ENCODE measurements at places on chromosomes 12 and 14.

DNA sequence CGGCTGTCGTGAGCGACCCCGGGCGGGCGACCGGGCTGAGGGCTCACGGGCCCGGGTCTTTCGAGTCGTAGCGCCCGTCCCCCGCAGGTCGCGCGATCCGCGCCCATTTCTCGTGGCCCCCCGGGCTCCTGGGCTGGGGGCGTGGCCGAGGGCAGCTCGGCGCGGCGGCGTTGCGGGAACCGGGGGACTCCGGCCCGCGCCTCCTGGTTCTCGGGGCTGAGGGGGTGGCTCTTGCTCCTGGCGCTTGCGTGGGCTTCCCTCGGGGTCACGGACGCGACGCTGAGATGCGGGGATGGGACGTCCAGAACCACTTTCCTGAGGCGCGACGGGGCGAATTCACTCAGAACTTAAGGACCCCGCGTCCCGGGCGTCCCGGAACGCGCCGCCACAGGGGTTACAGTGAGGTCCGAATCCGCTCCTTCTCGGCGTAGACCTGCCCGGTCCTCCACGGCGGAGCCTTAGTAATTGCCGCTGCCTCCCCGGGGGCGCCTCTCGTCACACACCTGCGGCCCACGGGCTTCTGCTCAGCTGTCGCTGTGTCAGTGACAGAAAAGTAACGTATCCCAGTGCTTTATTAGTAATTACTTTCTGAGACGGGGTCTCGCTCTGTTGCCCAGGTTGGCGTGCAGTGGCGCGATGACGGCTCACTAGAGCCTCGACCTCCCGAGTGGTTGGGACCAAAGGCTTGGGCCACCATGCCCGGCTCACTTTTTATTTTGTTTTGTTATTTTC is 606 bp downstream of the EP400 start:
- DNase-seq = no peak

GRCh38 chr12:67220065-67220464 is 49.1 kb upstream of the CAND1 start:
- no peak for DNase-seq

- no peak for DNase-seq
These were observed 35.0 kb downstream of the ERH start for GRCh38 chr14:69363055-69363454.

DNA sequence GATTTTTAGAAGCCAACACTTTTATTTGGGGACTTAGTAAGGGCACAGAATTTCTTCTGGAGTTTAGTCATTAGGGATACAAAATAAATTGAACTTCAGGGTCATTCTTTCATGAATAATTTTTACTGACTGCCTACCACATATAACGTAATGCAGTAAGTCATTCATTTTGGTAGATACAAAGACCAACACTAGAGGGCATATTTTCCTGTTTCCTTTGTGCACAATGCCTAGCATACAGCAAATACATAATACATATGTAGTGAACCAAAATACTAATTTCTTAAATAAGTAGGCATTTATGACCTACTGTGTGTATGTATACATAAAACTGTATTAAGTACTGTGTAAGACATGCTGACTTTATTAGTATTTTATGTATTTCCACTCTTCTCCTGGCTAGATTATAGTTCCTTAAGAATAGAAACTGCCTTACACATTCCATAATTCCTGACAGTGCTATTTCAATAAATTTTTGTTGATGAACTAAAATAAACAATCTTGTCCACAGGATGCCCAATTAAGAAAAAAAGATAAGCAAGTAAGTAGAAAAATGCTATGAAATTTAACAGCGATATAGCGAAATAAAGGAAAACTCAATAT is 47.9 kb downstream of the PPP1R12A start:
- peak; percentile 49 for DNase-seq

- DNase-seq = no peak
These were observed 7.3 kb downstream of the GIT2 start for GRCh38 chr12:109988903-109989302.

DNA sequence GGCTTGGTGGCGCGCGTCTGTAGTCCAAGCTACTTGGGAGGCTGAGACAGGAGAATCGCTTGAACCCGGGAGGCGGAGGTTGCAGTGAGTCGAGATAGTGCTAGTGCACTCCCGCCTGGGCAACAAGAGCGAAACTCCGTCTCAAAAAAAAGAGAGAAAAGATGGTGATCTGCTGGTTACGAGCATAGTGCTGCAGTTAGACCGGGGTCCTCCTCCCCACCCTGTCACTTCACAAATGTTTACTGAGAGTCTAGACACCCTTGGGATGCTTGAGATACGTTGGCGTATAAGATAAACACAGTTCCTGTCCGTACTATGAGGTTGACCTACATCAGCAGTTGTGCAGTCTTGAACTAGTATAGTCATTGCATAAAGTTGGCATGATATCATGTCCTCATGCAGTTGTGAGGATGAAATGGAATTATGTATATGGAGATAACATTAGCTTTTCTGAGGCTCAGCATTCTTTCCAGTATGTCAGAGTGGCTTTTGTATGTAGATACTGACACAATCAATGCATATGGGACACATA is 787 bp downstream of the ACAD10 start:
- DNase-seq = no peak

- DNase-seq = no peak
These were observed 100.0 kb upstream of the HECTD1 start for GRCh38 chr14:31307618-31308017.

DNA sequence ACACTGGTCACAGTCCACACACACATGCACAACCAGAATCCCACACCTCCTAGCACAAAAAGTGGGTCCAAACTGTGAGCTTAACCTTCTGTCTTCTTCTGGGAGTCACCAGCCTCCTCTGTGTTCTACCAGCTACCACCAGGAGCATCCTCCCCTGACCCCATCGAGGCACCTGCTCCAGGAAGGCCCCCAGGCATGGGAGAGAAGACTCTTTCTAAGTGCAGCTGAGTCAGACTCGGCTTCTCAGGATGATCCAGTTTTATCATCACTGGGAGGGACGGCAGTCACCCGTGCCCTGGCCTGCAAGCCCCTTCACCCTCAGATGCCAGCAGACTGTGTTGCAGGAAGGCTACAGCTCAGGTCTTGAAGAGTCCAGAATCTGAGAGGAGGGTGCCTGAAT is 7.9 kb upstream of the ENDOU start:
- no peak for DNase-seq

GRCh38 chr14:31967669-31967975 is 109.5 kb upstream of the ARHGAP5 start:
- DNase-seq = no peak

DNA sequence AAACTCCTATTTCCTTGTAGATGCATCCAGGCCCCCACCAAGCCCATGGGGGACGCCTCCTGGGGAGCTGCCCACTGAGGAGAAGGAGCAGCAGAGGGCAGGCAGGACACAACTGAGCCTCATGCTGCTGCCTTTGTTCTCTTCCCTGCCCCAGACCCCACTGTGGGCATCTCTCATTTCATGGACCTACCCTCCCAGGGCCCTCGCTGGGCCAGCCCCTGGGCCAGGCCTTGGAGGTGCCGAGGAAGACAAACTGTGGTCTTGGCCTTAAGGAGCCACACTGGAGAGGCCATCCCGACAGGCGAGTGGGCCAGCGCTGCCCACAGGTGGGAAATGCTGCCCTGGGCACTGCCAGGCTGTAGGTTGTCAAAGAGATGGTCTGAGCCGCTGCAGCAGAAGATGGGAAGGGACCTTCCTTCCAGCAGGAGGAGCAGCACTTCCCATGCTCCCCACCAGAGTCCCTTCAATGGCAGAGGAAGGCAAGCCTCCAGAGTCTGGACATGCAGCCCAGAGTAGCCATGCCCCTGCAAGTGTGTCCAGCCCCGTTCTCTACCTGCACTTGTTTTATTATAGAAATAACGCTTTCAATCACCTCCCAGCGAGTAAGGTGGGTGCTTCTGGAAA is 147.4 kb downstream of the BCL11B start:
- no peak for DNase-seq

- DNase-seq = no peak
These were observed 145.0 kb downstream of the WIF1 start for GRCh38 chr12:64976131-64976530.

DNA sequence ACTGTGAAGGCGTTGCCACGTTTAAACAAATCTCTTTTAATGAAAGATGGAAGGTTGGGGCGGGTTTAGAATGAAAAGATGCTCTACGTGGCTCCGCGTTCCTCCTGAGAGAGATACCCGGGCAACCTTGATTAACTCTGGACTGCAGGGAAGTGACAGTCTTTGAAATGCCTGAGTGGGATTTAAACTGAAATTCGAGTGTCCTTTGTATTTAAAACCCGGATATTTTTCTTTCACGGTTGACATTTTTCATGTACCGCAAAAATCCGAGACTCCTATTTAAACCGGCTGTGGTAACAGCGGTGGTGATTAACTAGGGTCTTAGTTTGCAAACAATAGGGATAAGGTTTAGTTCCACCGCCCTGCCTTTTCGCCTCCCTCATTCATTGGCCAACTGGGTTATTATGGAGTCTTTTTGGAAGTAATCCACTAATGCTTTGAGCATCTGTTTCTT is 707 bp downstream of the G2E3 start:
- no peak for DNase-seq

- DNase-seq = peak; percentile 24
These were observed 1.8 kb downstream of the ZDHHC22 start for GRCh38 chr14:77139540-77140358.

DNA sequence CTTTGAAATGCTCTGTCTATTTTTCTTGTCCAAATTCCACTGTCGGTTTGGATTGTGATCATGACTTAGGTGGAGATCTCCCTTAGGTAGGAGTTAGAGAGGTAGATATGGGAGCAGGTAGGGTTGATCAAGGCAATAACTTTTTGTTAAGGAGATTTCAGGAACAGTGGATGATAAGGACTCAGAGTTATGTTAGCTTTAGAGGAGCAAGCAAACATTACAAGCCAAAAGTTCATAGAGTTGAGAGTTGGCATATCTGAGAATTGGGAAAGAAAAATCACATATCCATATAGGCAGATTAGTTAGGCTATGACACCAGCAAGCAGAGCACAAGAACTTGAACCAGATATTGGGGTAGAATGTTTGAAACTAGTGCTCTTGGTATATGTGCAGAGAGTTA is 43.1 kb upstream of the C12orf75 start:
- no peak for DNase-seq

GRCh38 chr14:93957333-93957710 is 19.0 kb downstream of the ASB2 start:
- no peak for DNase-seq

GRCh38 chr14:50839048-50839447 is 8.1 kb upstream of the NIN start:
- no peak for DNase-seq

- no peak for DNase-seq
These were observed 8.4 kb downstream of the LRFN5 start for GRCh38 chr14:41615011-41615595.

GRCh38 chr14:26636561-26636960 is 38.7 kb upstream of the NOVA1 start:
- no peak for DNase-seq

DNA sequence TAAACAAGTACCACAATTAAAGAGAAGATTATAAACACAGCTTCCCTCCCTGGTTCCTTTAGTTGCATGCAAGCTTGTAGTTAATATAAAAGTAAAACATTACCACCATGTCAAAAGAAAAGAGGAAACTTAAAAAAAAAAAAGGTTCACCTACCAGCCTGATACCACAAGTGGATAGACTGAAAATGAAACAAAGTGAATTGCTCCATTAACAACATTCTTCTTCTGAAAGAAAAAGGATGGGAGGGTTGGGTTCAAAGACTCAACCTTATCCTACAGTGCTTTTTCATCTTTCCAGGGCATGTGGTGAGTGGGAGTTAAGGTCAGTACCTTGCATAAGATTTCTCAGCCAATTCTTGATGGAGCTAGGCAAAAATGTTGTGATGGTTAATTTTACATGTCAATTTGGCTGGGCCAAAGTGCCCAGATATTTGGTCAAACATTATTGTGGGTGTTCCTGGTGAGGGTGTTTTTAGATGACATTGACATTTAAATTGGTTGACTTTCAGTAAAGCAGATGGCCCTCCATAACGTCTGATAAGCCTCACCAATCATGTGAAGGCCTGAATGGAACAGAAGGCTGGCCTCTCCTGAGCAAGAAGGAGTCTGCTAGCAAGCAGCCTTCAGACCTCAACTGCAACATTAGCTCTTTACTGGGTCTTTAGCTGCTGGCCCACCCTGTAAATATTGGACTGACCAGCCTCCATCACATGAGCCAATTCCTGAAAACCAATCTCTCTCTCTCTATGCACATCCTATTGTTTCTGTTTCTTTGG is 28.8 kb downstream of the VCPKMT start:
- DNase-seq = no peak

- DNase-seq = no peak
These were observed 182.2 kb downstream of the AACS start for GRCh38 chr12:125247477-125247876.

GRCh38 chr14:90276646-90277367 is 20.5 kb downstream of the PSMC1 start:
- no peak for DNase-seq

DNA sequence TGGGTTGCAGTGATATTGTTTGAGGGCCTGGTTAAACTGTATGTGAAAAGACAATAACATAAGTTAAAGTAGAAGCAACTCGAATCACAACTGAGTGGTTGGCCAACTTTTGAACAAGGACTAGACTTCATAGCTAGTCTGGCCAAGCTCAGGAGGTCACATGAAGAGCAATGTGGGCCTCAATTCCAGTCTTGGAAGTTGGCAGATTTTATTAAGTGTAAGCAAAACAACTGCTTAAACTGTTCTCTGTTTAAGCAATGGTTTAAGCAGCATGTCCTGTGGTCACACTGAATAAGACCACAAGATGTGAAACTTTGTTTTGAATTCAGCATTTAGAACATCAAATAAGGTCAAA is 100.4 kb downstream of the TMTC3 start:
- DNase-seq = no peak

DNA sequence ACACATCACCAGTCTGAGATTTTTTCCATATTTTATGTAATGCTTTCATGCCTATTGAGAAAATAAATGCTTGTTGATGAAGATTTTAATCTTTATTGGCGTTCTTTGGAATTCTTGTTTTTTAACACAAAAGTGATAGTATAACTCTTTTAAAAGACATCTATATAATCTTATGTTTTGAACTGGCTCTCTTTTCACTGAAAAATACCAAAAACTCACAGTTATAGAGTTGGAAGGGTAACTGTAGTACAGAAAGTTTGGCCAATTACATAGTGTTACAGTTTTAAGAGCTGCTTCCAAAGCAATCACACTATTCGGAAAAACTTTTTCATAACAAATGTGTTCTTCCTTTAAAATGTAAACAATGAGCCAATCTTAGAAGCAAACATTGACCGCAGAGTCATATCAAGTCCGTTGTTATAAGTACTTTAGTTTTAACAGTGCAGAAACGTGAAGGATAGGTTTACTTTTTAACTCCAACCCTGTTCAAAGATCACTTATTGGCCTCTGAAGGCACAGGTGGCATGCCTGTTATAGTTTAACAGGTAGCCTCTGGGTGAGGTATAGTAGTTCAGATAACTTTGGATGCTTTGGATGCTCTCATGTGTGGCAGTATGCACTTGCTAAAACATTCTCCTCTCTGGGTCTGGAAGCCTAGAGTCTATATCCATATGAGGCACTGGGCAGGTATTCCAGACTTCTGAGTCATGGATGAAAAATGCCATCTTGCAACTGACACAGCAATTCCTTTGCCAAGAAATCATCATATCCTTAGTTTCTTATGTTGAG is 12.1 kb upstream of the NTN4 start:
- DNase-seq = no peak
